ENCODE measurements at places on chromosomes 3 and 15.

GRCh38 chr3:105798381-105798934 lies 70.4 kb downstream of the CBLB start:
- no peak for DNase-seq

DNA sequence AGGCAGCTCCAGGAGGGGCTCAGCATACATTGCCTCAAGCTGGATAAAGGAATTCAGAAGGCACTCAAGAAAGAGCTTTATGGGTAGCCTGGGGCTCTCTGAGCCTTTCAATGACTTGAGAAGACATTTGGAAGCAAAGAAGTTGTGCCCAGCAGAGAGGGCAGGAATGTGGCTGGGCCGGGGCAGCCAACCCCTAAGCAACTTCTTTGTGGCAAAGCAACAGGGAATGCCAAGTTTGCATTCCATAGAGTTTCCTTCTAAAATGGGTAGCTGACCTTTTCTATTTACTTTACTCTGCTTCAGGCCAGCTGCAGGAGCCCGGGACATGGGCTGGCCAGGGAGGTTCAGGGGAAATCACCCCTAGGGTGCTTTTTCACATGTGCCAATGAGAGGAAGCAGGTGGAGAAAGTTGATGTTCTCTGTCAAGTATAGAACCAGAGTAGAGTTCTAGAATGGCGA lies 45.6 kb downstream of the CCDC12 start:
- DNase-seq = no peak

DNA sequence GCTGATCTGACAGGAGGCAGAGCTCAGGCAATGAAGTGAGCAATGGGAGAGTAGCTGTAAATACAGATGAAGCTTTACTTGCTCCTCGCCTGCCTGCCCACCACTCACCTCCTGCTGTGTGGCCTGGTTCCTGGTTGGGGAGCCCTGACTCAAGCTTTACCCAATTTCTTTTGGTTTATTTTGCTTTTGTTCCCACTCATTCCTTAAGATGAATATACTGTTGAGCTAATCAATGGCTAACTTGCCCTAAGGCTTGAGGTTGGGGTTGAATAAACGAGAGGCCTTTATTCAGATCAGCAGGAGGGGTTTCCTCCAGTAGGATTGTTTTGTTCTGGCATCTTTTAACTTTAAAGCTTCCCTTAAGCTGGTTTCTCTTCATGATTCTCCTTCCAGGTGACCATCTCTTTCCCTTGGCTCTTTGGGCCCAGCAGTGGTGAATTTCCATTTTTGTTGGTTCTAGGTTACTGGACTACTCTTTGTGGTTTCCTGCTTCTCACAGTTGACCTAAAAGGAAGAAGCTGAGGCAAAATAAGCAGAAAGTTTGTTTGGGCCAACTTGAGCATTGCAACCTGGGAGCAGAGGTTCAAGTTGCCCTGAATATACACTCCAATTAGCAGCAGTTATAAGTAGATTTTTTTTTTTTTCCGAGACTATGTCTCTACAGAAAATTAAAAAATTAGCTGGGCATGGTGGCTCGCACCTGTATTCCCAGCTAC lies 44.4 kb downstream of the STARD9 start:
- DNase-seq = no peak

GRCh38 chr3:126125341-126125740 lies 41.4 kb upstream of the SLC41A3 start:
- no peak for DNase-seq

DNA sequence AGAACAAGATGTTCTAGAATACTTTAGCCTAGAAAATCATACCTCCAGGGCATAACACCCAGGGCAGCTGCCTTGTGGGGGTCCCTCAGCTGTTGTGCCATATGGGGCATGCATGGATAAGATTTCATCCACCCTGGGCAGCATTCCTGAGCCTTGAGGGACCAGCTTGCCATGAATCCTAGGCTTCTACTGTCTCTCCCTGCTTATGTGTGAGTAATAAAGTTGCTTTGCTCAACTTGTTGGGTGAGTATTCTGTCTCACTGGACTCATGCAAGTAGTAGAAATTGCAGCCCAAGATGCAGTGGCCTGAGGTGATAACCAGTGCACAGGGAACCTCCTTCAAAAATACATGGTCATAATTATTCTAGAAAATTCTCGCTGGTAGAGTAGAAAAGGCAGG lies 52.1 kb upstream of the EPHB1 start:
- DNase-seq = no peak

- DNase-seq = no peak
Observed at GRCh38 chr3:185930393-185931107, 7.3 kb downstream of the TRA2B start.

- no peak for DNase-seq
Observed at GRCh38 chr3:30145281-30145680, 461.1 kb upstream of the TGFBR2 start.

DNA sequence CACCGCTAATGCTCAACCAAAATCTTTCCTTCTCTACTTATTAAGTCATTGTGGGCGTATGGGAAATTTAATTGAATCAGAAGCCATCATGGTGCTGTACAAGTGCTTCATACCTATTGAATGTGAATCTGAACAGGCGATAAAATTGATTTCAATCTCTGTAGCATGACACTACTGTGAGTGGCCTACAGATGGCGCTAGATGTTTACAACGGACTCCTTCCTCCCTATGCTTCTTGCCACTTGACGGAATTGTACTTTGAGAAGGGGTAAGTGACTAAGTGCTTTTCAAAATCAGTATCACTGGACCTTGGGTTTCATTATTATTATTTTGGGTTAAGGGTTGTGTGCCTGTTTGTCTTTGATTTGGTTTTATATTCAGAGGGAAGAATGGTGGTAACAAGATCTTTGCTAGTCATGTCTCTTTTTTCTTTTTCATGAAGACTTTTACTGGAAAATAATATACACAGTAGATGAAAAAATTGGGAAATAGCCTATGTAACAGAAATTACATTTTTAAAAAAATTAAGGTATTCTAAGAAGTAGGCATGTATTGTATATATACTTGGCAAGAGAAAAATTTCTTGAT lies 35.4 kb downstream of the ACP3 start:
- peak; percentile 50 for DNase-seq

DNA sequence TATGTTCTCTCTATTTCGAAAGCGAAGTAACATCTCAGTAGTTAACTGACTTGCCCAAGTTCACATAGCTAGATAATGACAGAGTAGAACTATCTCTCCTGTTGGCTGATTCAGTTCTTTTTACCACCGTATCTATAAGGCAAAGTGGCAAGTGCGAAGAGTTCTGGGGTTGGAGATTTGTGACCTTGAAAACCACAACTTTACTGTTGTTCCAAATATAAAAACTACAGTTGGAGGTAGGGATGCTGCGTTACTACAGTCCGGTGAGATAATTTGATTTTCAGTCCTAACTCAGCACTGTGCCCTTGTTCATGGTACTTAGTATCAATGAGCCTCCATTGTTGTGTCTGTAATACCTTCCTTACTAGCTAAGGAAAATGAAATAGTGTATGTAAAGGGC lies 71.2 kb upstream of the GOLGA8B start:
- DNase-seq = no peak

GRCh38 chr3:73491287-73491662 lies 133.5 kb downstream of the PDZRN3 start:
- no peak for DNase-seq

DNA sequence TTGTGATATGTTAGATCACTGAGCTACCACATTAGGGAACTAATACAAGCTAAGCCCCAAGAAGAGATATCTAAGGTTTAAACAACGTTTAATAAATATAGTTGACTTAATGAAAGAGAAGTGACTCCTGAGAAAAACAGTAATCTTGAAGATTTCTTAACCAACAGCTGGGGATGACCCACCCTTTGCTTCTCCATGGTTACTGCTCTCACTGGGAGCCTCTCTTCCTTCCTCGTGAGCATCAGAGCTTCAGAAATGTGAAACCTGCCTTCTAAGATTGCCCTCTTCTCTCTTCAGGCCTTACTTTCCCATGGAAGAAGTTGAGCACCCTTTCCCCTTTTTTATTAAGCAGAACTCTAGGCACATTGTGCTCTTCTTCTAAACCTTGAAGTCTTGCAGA lies 132.2 kb upstream of the NR2E3 start:
- DNase-seq = no peak

DNA sequence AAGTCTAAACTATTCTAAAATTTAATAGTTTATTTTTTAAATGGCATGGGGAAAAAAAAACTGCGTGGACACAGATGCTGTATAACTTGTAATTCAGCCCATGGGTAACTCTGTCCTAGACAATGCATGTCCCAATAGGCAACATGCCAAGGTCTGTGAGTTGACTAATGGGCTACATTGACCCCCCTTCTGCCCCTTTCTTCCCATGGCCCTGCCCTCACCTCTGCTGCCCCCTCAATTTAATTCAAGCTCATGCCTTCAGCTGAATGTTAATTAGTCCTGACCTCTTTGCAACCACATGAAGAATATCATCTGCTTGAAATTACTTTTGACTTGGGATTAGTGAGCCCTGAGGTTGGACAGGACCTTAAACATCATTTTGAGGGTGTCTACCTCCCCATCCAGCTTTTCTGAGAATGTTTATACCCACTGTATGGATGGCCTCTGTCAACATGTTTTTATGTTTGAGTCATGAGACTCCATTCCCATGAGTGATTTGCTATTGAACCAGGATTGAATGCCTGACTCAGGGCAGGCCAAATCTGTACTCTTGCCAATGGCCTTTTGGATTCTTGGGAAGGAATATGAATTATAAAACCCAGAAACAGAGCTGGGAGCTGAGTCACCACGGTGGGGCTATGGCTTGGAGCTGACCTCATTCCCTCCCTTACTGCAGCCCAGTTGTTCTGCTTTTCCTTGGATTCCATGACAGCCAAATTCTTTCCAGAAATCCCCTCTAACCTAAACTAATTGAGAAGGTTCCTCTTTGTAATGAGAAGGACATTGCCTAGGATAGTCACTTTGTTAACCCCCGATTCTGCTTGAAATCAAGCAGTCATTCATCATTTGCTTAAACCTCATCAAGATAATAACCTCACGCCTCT lies 33.5 kb upstream of the PDE8A start:
- no peak for DNase-seq

Data from NCI-H748 treated with DMSO at 0.1 percent for 48 hours (cell line).